ENCODE measurements at places on chromosomes 5 and 9.

DNA sequence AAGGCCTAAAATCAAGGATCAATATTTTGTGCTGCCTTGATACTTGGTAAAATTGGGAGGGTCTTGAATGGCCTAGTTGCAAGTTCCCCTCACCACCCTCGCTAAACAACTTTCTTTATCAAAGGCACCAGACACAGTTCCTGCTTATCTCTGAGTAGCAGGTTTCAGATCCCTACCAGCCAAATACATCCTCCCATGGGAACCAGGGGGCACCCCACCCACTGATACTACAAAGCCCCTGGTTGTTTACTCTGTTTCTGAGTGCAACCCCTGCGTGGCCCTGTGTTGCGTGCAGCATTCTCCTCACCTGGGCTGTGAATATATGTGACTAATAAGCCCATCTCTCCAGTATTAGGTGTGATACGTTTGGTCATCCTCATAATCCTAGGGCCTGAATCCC, 314.9 kb downstream of the DRD1 start:
- no peak for DNase-seq

- no peak for DNase-seq
Measured at GRCh38 chr9:84970432-84970831, 300.9 kb downstream of the NTRK2 start.

DNA sequence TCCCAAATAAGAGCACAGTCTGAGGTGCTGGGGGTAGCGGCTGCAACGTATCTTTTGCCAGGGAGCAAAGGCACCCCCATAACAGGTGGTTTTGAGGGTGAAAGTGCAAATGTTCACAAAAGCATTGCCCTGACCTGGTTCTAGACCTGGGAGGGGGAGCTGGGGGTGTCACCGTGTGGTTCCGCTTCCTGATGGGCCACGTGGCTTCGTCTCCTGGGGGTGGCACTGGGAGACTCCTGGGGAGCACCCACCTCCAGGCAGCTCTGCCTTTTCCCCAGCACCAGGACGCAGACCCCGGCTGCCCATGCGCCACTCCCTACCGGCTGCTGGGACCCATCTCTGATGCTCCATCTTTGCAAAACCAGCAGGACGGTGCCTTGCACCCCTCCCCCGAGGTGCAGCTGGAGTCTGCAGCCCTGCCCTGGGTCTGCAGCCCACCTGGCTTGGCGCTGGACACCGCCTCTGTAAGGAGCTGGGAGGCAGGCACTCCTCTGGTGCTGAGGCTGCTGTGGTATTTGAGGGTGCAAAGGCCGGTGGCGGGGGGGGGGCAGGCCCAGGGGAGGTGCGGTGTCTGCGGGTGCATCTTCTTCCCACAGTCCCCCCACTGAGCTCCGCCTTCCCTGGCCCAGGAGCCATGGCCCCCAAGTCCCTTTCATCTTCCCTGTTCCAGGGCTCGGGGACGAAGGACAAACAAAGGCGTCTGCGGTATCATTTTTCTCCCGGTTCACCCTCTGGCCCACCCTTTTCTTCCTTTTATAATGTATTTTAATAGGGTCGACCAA, 29.8 kb upstream of the RXRA start:
- DNase-seq, result no peak

- DNase-seq, result no peak
Measured at GRCh38 chr5:136006164-136006563, 22.6 kb upstream of the TGFBI start.

- DNase-seq, result no peak
Measured at GRCh38 chr5:157285310-157286035, 19.6 kb downstream of the CYFIP2 start.

DNA sequence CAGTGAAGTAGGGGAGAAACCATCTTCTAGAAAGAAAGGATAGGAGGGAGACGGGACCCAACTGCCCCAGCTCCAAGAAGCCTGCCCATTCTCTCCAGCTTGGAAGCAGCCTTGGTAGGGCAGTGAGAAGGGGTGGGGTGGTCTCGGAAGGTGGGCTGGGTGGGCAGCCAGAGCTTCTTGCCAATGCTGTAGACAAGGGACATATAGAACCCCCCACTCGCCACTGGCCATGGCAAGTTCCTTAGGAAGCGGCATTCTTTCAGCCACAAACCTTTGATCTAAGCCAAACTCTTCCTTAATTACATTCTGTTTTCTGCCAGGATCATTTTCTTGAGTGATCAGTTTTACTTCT, 90.2 kb downstream of the PSD2 start:
- no peak for DNase-seq

- DNase-seq, result no peak
Measured at GRCh38 chr9:130327781-130328348, 62.3 kb downstream of the HMCN2 start.

DNA sequence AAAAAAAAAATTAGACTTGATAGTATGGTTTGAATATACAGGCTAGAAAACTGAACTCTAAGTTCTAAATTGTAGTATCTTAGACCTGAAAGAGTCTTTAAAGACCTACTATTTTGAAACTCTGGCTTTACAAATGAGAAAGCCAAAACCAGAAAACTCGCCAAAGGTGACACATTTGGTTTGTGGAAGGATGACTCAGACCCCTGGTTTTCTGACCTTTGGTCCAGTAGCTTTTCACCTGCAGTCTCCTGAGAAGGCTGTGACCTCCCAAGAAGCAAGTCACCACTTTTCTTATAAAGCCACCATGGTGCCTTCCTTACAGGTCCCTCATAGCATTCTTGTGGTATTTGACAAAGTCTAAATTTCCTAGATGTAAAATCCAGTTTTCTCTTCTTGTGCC, 102.1 kb upstream of the CEP78 start:
- DNase-seq, result no peak

DNA sequence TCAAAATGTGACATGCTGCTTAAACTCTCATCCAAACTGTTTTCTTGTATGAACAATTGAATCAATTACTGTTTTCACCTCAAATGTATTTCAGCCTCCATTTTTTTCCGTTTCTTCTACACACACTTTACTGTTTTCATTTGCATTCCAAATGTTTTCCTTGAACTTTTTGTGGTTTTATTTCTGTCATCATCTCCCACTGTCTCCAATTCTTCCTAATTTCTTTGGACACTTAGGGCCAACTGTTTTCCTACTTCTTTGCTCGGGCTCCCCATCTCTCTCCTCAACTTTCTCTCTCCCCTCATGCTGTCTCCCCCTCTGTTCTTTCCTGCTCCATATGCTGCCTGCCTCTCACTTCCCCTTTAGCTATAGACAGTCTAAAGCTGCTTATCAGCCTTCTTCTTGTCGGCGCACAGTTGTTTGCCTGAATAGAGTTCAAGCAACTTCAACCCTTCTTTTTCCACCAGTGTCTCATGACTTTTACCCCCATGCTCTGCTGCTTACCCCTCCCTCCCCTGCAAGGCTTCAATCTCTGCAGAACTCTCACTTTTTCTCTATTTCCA, 443.4 kb downstream of the DTWD2 start:
- DNase-seq, result no peak

Measured in stimulated activated CD8-positive, alpha-beta memory T cell treated with anti-CD3 and anti-CD28 coated beads, Interleukin-4, amount 100 ng/mL, for 1 hour (primary cell).